IPS-NIHi11 (cell line): ENCODE measurements at places on chromosomes 7 and 10.

- DNase-seq: no peak
These were observed 31.6 kb downstream of the GRB10 start for GRCh38 chr7:50751146-50751545.

GRCh38 chr10:49458869-49459268 lies 63.0 kb upstream of the DRGX start:
- DNase-seq: no peak

GRCh38 chr7:1466524-1467271 lies 7.4 kb upstream of the MICALL2 start:
- DNase-seq: peak; percentile 89

GRCh38 chr7:106053109-106053508 lies 59.0 kb downstream of the SYPL1 start:
- no peak for DNase-seq

GRCh38 chr7:34249192-34249591 lies 343.9 kb downstream of the BMPER start:
- DNase-seq: no peak

DNA sequence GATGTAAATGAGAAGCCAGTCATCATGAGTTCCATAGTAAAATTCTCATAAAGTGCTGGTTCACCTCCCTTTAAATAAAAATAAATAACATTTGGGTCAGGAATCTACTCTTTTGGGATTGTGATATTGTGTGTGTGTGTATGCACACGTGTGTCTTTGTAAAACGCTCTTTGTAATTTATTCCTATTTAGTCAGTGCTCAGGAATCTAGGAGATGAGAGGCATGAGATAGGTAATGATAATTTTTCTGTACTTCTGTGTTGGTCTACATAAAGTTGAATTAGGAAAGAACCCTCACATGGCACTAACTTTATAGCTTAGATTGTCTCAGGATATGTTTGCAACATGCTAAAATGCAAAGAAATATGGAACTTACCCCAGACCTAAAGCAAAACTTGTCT lies 4.9 kb upstream of the CALCR start:
- DNase-seq: no peak

- no peak for DNase-seq
These were observed 17.5 kb upstream of the CPVL start for GRCh38 chr7:29163854-29164253.

DNA sequence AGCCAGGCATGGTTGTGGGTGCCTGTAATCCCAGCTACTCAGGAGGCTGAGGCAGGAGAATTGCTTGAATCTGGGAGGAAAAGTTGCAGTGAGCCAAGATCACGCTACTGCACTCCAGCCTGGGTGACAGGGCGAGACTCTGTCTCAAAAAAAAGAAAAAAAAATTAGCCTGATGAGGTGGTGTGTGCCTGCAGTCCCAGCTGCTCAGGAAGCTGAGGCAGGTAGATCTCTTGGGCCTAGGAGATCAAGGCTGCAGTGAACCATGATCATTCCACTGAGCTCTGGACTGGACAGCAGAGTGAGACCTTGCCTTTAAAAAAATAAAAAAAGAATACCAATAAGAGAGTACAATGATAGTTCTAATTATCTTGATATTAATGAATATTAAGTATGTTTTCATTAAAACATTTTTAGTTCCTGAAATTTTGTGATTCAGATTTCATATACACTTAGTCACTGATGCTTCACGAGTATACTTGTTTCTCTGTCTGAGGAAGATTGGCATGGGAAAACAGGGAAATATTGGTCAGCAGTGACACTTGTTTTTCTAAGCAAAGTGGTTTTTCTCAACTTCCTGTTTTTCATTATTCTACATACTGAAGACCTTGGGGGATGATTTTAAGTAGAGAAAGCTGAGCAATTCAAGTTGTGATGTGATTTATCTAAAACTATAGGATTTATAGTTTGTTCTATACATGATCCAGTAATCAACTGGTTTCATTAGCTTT lies 76.8 kb downstream of the ADK start:
- no peak for DNase-seq

DNA sequence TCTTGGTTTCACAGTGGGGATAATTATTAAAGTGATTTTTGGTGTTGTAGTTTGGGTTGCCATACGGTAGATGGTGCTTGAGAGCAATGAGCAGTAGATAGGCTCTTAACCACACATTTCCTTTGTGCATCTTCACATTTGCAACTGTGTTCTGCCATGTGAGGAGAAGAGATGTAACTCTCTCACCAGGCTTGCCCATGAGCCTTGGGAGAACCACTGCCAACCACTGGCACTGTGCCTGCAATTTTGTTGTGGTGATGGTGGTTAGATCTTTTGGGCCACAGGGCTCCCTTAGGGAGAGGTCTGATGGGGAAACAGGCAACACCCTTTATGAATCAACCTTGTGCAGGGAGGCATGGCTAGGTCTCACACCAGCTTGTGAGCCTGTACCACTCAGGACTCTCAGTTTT lies 204.3 kb downstream of the CCDC7 start:
- no peak for DNase-seq

DNA sequence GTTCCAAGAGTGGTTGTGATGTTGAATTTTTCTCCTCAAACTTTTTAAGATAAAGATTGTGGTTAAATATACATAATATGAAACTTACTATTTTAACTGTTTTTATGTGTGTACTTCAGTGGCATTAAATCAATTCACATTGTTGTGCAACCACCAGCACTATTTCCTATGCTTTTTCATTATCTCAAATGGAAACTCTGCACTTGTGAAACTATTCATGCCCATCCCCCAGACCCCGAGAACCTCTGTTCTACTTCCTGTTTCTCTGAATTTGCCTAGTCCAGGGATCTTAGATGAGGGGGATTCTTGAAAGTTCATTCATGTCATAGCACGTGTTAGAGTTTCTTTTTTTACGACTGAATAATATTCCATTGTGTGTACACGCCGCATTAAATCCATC lies 67.0 kb downstream of the WDR37 start:
- no peak for DNase-seq

DNA sequence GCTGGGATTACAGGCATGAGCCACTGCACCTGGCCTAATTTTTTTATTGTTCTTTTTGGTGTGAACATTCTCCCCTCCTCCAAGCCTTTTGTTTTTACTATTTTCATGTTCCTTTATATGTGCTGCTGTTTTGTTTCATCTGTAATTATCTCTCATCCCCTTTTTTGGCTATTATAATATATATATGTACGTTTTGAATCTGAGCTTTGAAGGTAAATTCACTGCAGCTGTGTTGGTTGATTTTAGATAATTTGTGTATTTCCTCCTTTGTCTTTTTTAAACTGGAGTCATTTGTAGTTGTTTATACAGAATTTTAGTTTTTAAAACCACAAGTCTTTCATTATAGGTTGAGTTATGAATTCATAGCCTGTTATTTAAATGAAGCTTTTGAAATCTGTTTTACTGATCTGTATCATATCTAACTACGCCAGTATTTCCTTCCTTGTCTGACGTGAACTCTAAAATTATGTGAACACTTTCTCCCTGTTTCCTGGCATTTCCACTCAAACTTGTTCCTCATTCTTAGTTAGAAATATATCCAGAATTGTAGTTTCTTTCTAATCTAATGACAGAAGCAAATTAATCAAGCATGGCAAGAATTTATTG lies 54.9 kb downstream of the PTEN start:
- DNase-seq: no peak

DNA sequence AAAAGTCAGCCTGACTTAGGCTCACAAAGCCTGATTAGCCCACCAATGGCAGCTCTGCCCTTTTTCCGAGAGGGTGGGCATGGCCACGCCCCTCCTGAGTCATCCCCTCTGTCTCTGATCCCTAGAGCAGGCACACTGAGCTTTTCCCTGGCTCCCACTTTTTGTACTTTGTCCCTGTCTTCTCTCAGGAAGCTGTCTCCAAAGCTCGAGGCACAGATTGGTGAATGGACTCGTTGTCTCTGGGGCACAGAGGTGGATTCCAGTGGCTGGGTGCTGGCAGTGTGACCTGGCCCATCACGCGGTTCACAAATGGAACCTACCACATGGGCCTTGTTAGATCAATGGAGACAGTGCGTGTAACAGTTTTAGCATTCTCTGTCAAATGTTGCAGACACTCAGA lies 313.5 kb downstream of the WDR37 start:
- peak; percentile 38 for DNase-seq

- DNase-seq: peak; percentile 28
These were observed 710.1 kb downstream of the PARD3 start for GRCh38 chr10:34104829-34105572.

DNA sequence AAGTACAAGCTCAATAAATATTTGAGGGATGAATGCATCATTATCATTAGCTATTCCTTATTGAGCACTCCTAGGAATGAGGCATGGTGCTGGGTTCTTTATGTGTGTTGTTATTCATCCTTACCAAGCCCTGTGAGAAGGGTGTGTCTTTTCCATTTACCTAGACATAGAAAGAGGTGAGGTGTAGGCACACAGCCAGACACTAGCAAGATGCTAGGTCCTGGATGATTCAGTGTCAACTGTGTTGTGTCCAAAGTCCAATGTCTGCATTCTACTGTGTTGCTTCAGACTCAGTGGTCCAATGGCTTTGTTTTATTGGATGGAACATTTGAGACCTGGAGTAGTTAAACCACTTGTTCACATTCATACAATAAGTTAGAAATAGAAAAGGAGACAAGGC lies 605.5 kb downstream of the LRMDA start:
- DNase-seq: no peak

- no peak for DNase-seq
These were observed 210.5 kb upstream of the YAE1 start for GRCh38 chr7:39355664-39356063.

DNA sequence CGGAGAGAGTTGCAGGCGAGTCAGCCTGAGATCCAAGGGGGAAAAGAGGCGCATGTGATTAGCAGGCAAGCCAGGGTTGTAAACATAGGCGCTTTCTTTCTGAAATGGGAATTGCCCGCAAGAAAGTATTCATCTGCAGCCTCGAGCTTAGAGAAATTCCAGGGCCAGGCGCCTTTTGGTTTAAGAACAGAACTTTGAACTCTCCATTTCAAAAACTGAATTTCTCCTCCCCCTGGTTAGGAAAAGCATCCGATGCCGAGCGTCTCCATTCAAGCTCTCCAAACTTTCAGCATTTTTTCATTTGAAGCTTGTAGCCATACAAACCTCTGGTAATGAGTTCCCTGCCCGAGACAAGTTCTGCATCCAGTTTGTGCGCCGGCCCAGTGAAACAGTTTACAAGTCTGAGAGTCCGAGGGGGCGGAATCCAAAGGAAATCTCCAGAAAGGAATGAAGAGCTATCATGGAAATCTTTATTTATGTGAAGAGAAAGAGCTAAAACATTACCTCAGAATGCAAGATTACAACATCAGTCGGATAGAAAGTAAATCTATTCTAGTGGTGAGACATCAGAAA lies 69.9 kb downstream of the FAM204A start:
- DNase-seq: peak; percentile 25

- DNase-seq: no peak
These were observed 24.2 kb upstream of the PRR15 start for GRCh38 chr7:29539471-29539870.

DNA sequence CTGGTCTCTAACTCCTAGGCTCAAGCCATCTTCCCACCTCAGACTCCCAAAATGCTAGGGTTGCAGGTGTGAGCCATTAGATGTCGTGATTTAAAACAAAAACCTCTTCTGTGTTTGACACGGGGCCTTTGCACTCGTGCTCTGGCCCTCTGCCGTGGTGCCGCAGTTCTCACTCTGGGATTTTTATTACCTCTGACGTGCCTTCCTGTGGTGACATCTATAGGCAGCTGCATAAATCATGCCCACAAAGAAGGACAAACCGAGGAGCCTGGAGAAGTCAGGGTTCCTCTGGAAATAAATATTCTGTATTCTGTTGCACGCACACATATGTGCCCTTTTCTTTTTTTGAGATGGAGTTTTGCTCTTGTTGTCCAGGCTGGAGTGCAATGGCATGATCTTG lies 25.9 kb upstream of the OCM start:
- DNase-seq: no peak

GRCh38 chr10:119205894-119206602 lies 1.3 kb upstream of the GRK5 start:
- peak; percentile 41 for DNase-seq

- peak; percentile 51 for DNase-seq
These were observed 17.6 kb upstream of the IMPDH1 start for GRCh38 chr7:128427289-128427891.

GRCh38 chr10:124598773-124599587 lies 137.4 kb downstream of the LHPP start:
- DNase-seq: no peak

- no peak for DNase-seq
These were observed 686 bp downstream of the AASS start for GRCh38 chr7:122143376-122143750.

DNA sequence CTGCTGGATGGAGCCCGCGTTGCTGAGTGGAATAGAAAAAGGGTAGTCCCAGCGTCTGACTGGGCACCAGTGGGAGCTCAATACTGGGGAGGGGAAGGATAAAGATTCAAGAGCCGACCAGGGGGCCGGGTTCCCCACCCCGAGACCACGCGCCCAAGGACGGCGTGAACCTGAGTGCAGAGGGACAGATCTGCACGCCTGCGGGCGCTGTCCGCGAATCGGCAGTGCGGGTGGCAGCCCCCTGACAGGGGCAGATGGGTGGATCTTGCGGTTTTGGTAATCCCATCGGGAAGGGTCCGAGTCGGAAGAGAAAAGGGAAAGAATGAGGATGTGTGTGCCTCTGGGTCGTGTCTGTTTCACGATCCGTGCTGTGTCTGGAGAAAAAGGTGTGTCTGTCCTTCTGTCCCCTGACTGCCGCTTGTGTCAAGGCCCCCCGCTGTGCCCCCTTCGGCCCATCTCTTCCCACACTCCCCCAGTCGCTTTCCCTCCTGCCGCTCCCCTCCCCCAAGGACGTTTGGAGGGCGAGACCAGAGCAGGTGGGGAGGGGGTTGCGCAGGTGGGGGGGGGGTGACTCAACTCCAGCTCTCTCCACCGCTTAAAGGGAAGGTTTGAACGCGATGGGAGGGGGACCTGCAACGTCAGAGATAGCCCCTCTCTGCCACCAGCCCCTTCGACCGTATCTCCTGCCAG lies 734 bp upstream of the VGF start:
- DNase-seq: no peak

DNA sequence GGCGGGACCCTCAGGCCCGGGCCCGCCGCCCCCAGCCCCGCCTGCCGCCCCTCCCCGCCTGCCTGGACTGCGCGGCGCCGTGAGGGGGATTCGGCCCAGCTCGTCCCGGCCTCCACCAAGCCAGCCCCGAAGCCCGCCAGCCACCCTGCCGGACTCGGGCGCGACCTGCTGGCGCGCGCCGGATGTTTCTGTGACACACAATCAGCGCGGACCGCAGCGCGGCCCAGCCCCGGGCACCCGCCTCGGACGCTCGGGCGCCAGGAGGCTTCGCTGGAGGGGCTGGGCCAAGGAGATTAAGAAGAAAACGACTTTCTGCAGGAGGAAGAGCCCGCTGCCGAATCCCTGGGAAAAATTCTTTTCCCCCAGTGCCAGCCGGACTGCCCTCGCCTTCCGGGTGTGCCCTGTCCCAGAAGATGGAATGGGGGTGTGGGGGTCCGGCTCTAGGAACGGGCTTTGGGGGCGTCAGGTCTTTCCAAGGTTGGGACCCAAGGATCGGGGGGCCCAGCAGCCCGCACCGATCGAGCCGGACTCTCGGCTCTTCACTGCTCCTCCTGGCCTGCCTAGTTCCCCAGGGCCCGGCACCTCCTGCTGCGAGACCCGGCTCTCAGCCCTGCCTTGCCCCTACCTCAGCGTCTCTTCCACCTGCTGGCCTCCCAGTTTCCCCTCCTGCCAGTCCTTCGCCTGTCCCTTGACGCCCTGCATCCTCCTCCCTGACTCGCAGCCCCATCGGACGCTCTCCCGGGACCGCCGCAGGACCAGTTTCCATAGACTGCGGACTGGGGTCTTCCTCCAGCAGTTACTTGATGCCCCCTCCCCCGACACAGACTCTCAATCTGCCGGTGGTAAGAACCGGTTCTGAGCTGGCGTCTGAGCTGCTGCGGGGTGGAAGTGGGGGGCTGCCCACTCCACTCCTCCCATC lies 82.7 kb downstream of the PAX2 start:
- DNase-seq: peak; percentile 87

GRCh38 chr10:80275135-80275498 lies 14.3 kb downstream of the MAT1A start:
- no peak for DNase-seq
